ENCODE measurements at places on chromosomes 6 and 20. TPM values are rescaled to one million over a fixed set of nuclear protein-coding genes. Genes with fewer than 3 reads are reported as not detected.

DNA sequence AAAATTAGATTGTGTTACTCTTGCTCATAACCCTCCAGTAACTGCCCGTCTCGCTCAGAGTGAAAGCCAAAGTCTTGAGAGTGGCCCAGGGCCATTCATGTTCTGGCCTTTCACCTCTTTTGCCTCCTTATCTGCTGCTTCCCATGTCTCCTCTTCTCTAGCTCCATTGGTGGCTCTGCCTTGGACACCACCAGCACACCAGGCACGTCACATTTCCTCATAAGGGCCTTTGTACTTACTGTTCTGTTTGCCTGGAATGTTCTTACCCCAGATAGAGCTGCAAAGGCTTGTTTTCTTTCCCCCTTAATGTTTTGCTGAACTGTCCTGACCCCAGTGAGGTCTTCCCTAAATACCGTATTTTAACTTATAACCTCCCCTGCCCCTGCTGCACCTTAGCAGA, 29.3 kb downstream of the MCM8 start:
- no peak for DNase-seq

DNA sequence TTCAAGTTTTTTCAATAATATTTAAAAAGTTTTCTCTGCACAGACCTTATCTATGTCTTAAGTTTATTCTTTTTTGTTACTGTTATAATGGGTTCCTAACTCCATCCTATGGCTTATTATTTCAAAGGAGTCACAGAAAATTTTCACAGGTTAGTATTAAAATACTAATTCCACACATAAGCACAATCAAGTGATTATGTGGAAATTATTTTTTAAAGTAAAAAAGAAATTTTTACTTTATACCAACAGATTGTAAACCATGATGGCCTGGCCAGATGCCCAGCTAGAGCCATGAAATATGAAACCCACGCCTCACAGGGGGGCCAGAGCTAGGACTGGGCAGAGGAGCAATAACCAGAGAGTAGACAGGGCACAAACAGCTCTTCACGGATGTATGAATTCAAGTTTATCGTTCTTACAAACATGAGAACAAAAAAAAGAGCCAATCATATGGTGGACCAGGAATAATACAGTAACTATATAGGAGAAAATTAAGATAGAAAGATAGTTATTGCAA, 34.0 kb downstream of the NUDT3 start:
- DNase-seq, result no peak

KHDRBS2 gene
- not detected for total RNA-seq

GJA1 gene
- 34.1 TPM for total RNA-seq
